ENCODE measurements at places on chromosomes 6 and 20.

- DNase-seq, result peak; percentile 55
Measured at GRCh38 chr20:50371878-50372769, 138.1 kb upstream of the PTPN1 start.

GRCh38 chr20:61839912-61840778, 225.5 kb downstream of the TAF4 start:
- no peak for DNase-seq

GRCh38 chr6:29661071-29661470, 4.2 kb downstream of the MOG start:
- DNase-seq, result no peak

DNA sequence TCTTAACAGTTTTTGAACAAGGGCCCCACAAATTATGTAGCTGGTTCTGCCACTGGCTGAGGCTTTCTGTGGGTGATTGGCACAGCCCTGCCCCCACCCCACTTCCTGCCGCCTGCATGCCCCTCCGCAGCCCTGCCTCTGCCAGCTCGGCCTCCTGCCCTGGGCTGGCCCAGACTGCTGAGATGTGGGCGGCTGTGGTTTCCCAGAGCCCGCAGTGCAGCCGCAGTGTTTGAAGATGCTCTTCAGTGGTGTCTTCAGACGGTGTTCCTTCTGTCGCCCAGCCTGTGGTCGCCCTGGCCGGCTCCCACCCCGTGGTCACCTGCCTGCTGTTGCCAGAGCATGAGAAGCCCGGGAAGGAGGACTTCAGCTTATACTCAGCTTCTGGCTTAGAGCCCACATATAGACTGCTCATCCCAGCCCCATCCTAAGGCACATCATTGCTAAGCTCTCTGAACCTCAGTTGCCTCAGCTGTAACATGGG, 154.3 kb downstream of the VEGFA start:
- no peak for DNase-seq

GRCh38 chr6:73134588-73134987, 90.7 kb downstream of the KHDC1L start:
- peak; percentile 16 for DNase-seq

GRCh38 chr6:16543521-16543920, 217.7 kb downstream of the ATXN1 start:
- no peak for DNase-seq

DNA sequence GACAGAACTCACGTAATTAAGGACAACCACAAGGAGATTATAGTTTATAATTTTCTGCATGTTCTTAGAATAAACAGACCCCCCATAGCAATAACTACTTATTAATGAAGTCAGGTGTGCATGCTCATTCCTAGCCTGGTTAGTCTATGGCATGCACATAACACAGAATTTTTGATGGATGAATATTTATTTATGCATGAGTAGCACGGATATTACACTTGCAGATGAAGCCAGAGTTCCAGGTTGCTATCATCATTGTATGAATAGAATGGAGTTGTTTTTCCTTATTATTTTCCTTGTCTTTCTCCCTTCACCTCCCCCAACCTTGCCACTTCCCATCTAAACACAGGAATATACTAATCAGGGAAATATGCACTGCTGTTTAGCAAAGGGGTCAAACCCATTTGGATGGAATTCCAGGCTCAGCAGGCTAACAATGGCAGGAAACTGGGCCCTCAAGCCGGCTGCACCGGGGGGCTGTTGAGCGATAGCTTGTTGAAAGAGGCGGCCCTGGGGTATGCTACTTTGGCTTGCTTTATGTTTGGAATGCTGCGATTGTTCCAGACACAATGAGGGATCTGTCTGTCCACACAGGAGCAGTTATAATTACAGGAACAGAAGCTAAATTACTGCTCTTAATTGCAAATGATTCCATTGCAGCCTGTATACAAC, 112.6 kb downstream of the TMEM170B start:
- no peak for DNase-seq

GRCh38 chr6:98033617-98034016, 750.6 kb upstream of the MMS22L start:
- no peak for DNase-seq

DNA sequence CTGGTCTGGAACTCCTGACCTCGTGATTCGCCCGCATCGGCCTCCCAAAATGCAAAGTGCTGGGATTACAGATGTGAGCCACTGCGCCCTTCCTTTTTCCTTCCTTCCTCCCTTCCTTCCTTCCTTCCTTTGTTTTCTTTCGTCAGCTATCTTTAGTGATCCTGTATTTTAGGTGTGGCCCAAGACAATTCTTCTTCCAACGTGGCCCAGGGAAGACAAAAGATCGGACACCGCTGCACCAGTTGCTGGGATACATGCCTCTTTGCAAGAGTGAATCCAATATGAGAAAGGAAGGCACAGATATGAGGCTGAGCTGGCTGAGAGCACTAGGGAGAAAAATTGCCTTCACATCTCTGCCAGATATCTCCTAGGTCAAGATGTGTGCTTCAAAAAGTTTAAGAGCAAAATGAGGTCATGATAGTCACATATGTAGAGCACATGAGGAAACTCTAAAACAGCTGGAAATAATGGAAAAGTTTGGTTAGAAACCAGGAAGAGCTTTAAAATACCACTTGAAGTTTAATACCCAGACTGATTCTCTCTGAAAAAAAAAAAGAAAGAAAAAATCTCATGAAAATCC, 41.8 kb downstream of the OR2B2 start:
- no peak for DNase-seq
